ENCODE measurements at places on chromosomes 4 and X.

- DNase-seq = no peak
Measured at GRCh38 chr4:169899295-169899694, 126.9 kb downstream of the MFAP3L start.

GRCh38 chr4:22130741-22131140 is 182.2 kb upstream of the KCNIP4 start:
- no peak for DNase-seq

GRCh38 chr4:20015636-20016224 is 236.0 kb upstream of the SLIT2 start:
- no peak for DNase-seq

DNA sequence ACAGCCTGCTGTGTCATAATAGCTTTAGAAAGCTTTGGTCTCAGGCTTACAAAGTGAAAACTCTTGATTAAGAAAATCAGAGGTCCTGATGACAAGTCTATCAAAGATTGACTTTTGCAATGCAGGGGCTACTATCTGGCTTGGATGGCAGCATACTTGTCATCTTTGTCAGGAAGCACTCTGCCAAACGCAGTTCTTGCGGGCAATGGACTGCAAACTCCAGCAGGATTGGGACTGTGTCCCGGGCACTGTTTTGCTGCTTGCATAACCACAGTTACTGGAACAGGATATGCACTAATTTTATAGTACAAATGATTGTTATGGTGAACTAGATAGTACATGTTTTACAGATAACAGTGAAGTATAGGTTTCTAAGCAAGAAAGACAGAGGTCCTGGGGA is 185.6 kb downstream of the IQCM start:
- no peak for DNase-seq

GRCh38 chr4:16169490-16169889 is 56.8 kb downstream of the TAPT1 start:
- DNase-seq = no peak

- DNase-seq = peak; percentile 15
Measured at GRCh38 chr4:81052119-81053068, 21.9 kb downstream of the BMP3 start.

DNA sequence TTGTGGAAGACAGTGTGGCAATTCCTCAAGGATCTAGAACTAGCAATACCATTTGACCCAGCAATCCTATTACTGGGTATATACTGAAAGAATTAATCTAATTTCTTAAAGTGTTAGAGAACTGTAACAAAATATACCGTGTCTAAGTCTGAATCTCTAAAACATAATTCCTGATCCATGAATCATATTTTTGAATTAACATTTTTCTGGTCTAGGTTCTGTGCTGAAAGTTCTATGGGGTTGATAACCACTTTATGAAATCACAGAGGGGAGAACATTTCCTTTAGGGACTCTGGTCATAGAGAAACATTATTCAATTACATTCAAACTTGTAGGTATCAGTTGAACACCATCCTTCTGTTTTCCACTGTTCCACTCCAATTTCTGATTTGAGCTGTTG is 91.9 kb upstream of the ETNPPL start:
- no peak for DNase-seq

DNA sequence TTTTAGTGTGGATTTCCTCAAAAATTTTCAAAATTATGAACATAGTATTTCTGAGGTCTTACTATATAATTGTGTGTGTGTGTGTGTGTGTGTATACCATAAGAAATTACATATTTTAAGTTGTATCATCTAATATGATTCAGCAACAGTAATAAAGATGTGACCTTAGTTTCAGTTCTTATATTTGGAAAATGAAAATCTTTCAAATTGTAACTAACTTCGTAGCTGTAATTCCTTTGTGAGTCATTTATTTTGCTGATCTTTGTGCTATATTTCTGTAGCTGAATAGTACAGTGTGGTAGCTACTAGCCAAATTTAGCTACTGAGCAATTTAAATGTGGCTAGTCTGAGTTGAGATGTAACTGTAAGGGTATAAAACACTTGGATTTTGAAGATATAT is 116.4 kb downstream of the RAP1GDS1 start:
- no peak for DNase-seq

GRCh38 chrX:6382284-6382683 is 152.6 kb downstream of the VCX3A start:
- no peak for DNase-seq

DNA sequence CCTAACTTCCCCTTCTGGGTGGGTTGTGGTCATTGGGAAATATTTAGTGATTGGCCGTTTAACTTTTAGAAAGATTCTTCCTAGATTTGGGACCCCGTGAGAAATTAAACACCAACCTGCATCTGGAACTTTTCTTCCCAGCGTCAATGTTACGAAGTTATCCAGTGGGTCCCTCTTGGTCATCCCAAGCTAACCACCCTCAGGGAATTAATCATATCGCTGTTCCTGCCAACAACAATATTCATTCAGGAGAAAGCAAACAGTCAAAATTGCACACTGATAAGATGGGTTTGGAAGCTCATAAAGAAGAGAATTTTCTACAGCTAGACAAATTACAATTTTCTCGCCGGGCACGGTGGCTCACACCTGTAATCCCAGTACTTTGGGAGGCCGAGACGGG is 121.2 kb upstream of the STX18 start:
- no peak for DNase-seq

- no peak for DNase-seq
Measured at GRCh38 chrX:34638116-34638515, 19.0 kb downstream of the TMEM47 start.

DNA sequence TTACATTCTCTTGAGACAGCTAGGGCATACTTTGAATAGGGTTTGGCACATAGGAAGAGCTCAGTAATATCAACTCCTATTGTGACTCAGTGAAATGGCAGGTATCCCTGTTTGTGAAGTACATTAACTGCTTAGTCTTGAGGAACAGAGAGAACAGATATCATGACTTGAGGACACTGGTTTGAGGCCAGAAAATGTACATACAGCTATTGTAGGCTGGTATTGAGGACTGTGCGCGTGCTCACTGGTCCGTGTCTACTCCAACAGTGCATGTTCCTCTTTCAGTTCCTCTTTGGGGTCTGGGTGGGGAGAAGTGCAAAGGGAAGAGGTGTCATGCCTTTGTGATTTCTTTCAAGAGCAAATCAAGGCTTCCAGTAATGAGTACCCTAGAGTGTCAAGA is 34.6 kb upstream of the TBC1D9 start:
- DNase-seq = no peak

GRCh38 chrX:57930051-57930450 is 19.8 kb upstream of the ZXDA start:
- DNase-seq = no peak

DNA sequence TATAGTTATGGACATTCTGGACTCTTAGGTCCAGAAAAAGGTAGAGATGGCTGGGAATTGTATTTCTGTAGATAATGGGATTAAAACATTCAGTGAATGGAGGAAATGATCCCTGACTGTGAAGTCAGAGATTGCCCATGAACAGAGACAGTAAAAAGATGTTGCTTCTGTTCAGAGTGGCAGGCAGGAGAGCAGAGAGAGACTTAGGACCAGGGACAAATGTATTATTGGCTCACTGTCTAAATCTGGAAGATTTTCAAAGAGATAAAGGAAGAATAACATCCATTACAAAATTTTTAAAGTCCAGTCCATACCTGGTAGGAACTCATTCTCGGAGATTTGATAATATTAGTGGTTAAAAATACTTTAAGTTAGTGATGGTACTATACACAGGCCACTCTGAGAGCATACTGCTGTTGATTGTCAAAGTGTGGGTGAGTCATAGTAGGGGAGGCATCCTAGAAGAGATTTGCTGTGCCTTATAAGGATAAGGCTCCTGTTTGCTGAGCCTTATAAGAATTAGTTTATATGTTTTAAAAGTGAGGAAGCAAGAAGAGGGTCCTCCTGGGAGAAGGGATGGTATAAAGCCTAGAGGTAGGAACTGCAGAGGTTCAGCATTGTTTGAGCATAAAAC is 53.0 kb downstream of the JADE3 start:
- no peak for DNase-seq

GRCh38 chr4:138870737-138871554 is 144.6 kb upstream of the NOCT start:
- peak; percentile 26 for DNase-seq

DNA sequence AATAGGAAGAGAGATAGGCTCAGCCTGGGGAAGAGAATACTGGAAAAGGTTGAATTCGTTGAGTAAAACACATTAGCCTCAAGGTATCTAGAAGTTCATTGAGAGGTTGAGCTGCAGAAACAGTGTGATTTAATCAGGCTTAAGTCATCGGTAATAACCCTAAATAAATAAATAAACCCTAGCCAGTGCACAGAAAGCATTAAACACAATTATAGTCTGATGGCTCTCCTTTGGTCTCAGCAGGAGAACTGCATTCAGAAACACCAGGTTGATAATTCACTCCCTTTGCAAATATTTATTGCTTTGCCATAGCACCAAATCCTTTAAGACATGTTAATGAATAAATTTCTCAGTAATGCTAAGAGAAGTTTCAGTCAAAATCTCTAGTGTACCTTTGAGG is 9.6 kb downstream of the DCX start:
- DNase-seq = no peak

DNA sequence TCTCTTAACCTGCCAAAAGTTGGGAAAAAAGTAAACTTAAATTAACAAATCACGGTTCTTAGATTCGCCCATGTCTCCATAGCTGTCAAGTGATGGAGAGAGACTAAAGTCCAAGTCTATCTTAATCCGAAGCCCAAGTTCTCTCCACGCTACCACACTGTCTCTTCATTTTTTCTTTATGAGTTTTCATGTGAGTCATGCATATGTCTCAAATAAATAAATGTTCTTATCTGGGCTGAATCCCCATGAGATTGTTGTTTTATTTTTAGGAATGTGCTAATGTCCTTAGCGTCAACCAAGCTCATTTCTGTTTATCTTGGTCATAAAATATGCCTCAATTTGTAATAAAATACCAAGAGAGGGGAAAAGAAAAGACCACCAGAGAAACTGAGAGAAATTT is 169.3 kb downstream of the RCHY1 start:
- DNase-seq = no peak

DNA sequence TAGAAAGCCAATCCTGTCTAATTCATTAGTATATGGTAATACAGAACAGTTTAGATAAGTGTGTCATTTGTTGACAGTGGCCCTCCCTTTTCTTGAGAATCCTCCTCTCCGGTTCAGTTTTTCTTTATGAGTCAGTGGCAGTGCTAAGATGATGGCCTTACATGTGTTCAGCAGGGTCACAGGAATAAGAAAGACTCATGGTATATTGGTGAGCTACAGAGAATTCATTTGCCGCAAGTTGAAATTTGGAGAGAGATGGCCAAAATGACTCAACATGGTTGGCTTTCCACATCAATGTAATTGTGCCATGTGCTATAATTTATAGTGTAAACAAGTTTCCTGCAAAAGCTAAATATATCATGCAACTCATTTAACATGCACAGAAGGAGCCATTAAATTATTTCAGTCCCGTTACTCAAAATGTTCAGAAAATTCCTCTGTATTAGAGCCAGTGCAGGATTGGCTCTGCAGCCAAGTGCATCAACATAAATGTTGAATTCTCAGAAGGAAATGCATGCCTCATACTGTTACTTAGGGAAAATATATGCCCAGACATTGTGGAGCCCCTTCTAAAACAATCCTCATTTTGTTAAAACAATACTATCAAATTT is 374.3 kb downstream of the AFF2 start:
- DNase-seq = no peak

DNA sequence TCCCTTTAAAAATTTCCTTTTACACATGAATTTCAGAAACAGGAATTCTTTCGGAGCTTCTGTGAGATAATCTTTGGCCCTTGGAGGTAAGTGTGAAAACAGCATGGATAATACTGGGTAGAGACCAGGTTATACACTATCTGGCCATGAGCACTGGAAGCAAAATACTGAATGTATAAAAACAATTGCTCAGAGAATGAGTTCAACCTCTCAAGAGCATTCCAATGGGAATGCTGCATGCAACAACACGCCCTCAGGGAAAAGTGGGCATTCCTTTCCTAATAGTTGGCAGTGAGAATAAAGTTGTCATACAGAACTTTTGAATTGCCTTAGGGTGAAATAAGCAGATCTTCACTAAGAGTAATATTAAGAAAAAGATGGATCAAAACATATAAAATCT is 574.8 kb upstream of the DIPK2B start:
- no peak for DNase-seq

- no peak for DNase-seq
Measured at GRCh38 chr4:113452868-113453620, 308.5 kb downstream of the CAMK2D start.

DNA sequence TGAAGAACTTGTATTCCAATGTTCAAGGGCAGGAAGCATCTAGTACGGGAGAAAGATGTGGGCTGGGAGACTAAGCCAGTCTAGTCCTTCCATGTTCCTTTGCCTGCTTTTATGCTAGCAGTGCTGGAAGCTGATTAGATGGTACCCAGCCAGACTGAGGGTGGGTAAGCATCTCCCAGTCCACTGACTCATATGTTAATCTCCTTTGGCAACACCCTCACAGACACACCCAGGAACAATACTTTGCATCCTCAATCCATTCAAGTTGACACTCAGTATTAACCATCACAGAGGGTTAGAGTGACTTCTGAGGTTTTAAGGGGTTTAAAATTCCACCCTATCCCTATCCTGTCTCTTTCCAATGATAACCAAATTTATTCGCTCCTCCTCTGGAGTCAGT is 6.5 kb downstream of the HMGN5 start:
- DNase-seq = no peak

- DNase-seq = no peak
Measured at GRCh38 chrX:44240036-44240435, 103.4 kb downstream of the EFHC2 start.

GRCh38 chr4:153036931-153037482 is 100.9 kb downstream of the FHDC1 start:
- no peak for DNase-seq

DNA sequence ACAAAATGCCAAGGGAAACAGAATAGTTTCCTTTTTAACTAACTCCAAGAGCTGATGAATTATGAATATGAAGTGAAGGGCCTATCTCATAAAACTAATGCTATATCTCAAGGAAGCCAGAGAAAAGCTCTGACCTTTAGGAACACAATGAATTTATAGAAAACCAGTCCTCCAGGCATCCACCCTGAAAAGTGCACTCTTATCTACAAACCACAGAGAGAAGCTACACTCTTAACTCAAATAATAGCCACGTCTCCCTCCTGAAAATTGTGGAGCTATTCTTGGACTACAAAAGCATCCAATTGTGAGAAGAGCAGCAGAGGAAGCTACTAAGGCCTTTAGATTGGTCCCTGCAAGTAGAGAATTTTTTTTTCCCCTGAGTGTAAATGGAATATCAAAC is 253.9 kb downstream of the IL15 start:
- no peak for DNase-seq

GRCh38 chr4:76634220-76634619 is 199.2 kb downstream of the SHROOM3 start:
- no peak for DNase-seq

GRCh38 chr4:87053802-87054767 is 119.3 kb downstream of the AFF1 start:
- no peak for DNase-seq

GRCh38 chrX:152810403-152810802 is 20.2 kb downstream of the CETN2 start:
- DNase-seq = no peak

- no peak for DNase-seq
Measured at GRCh38 chrX:46584736-46585135, 11.2 kb downstream of the CHST7 start.

Measured in stimulated activated CD8-positive, alpha-beta memory T cell treated with anti-CD3 and anti-CD28 coated beads, Interleukin-12 subunit alpha, Interleukin-12 subunit beta, amount 100 ng/mL, for 1 hour (primary cell).